HFFc6 (cell line): ENCODE measurements at places on chromosomes 4 and X. TPM values are rescaled to one million over a fixed set of nuclear protein-coding genes. Genes with fewer than 3 reads are reported as not detected.
A peak's percentile ranks its signal among the peaks of the same experiment; 100 is the strongest.

DNA sequence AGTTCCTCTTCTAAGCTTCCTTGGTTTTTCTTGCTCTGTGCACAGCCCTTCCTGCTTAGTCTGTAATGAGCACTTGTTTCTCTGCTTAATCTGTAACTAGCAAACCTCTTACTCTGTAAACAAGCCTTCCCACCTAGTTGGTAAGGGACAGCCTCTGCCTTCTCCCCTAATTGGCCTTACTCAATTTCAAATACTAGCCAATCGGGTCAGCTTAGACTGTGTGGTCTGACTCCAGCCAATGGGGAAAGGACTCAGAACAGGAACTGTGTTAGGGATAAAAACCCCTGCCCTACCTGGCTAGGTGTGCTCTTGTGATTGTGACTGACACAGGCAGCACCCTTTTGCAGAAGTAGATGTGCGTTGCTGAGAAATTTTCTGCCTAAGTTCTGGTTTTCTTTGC is 136.5 kb upstream of the AADAT start:
- H3K27me3 ChIP-seq, result no peaks in the 10 kb centered on the region
- no peak overlapping the region for H3K27ac ChIP-seq
- no peak overlapping the region for H3K4me3 ChIP-seq
- H3K36me3 ChIP-seq, result no peaks in the 10 kb centered on the region
- DNase-seq, result no peak

GRCh38 chr4:158055668-158056067 is 117.2 kb downstream of the GASK1B start:
- no peak for DNase-seq
- H3K4me1 ChIP-seq, result peaks cover 16% of the 10 kb centered on the region
- no peak overlapping the region for H3K4me3 ChIP-seq
- H3K27me3 ChIP-seq, result peaks cover 2% of the 10 kb centered on the region; the same call in 1 of the 2 replicates
- H3K36me3 ChIP-seq, result no peaks in the 10 kb centered on the region

Gene NR3C2
- 0.08 to 0.41 TPM (median 0.15 TPM) in 3 replicates for total RNA-seq

Gene GABRE
- total RNA-seq, result 0.21 to 2.0 TPM (median 1.7 TPM) in 3 replicates

- peak overlapping the region; percentile 51 for H3K4me3 ChIP-seq
- peaks cover 19% of the 10 kb centered on the region for H3K36me3 ChIP-seq
- H3K27ac ChIP-seq, result peak overlapping the region; percentile 96
- H3K4me1 ChIP-seq, result peaks cover 34% of the 10 kb centered on the region
- peak; percentile 85 for DNase-seq
- peaks cover 5% of the 10 kb centered on the region for H3K27me3 ChIP-seq
These were observed 1.4 kb upstream of the MAGED1 start for GRCh38 chrX:51891821-51892551.

Gene PNMA5
- total RNA-seq, result not detected in 3 replicates

Gene SOX3
- total RNA-seq, result not detected in 2 replicates

DNA sequence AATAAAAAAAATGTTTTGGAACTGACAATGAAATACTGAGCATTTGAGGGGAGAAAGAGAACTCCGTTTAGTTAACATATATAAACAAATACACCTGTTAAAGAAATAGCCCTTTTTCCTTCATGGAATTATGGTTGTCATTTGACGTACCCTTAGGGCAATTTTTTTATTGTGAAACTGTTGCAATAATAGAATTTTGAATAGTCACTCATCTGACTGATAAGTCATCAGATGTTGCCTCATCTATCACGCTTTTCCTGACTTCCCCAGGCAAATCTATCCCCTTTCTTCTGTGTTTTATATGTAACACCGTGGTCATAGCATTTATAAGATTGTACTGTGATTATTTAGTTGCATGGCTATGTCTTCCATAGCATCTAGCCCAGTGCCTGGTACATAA is 69.0 kb upstream of the HDAC8 start:
- H3K4me3 ChIP-seq, result no peak overlapping the region
- DNase-seq, result no peak
- H3K27ac ChIP-seq, result no peak overlapping the region
- H3K36me3 ChIP-seq, result no peaks in the 10 kb centered on the region

DNA sequence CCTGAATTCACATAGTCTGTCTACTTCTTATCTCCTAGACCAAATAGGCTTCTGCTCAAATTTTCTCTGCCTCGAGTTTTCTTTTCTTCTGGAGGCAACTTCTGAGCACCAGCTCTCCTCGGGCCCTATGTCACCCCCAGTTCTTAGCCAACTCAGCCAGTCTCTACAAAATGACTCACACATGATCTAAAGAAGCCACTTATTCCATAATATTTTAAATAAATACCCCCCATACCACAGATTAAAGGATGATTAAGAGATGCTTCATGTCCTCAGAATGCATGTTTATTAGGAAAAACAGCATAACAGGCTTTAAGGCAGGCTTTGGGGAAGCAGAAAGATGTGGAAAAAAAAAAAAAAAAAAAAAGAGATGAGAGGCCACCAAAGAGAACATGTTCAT is 36.6 kb upstream of the DDX53 start:
- H3K4me1 ChIP-seq, result peaks cover 31% of the 10 kb centered on the region
- no peak overlapping the region; the same call in 1 of the 2 replicates for H3K27ac ChIP-seq
- peak; percentile 32 for DNase-seq
- no peaks in the 10 kb centered on the region for H3K36me3 ChIP-seq
